NCI-H446 treated with DMSO at 0.1 percent for 48 hours (cell line): ENCODE measurements at places on chromosomes 1 and 21.
A peak's percentile ranks its signal among the peaks of the same experiment; 100 is the strongest.

DNA sequence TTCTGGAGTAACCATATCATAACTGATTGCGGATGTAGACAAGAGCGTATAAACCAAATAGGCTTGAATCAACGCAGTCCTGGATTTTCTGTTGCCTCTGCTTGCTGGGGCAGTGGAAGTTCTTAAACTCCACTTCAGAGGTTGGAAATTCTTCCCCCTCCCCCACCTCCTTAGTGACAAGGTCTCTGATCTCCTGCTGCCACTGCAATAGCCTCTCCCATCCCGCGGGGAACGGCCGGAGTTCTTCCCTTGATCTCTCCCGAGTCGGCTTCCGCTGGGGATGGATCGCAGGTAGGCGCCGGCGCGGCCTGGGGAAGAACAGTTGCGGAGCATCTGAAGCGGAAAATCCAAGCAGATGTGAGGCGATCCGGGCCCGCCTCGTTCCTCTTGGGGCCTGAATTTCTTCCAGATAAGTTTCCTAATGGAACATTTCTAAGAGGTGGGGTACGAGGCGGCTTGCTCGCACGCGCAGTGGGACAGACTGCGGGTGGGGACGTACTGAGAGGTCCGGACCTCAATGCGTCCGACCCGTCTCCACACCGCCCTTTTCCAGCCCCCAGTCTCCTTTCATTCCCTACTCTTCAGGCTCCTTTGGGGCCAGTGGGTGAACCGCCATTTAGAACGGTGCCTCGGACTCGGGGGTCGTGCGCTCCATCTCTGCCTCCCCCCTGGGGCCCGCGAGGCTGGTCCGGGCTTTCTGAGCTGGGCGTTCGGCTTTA, 3.1 kb upstream of the SIM2 start:
- no peak for DNase-seq

- DNase-seq = no peak
Observed at GRCh38 chr1:226717256-226717909, 21.7 kb downstream of the ITPKB start.

- DNase-seq = peak; percentile 37
Observed at GRCh38 chr1:37177230-37177864, 143.0 kb upstream of the GRIK3 start.

DNA sequence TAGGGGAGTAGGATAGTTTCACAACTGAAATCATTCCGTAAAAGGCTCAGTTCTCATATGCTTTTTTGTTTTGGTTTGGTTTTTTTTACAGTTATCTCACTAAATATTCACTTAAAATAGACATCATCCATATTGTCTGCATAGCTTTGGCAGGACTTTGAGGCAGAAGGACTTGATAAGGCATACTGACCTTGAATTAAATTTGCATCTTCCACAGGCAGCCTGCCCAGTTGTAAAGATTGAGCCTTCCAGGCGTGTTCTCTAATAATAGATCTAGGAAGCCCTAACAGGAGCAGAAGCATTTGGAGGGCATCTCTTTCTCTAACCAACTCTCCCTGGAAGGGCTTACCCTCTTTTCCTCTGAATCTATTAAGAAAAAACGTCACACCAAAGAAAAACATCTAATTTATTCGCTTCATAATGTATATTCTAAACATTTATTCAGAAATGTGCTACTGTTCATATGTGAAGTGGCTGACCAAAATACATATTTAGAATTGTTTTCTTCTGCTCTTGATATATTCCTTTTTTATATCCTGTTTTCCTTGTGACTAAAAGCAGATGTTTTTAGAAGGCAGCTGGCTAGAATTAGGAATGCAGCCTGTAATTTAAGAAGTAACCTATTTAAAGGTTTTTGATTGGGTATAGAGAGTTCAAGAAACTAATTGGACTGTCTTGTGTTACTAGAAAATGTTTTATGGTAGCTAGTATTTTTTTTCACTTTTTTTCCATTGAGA, 20.2 kb downstream of the DESI2 start:
- no peak for DNase-seq

DNA sequence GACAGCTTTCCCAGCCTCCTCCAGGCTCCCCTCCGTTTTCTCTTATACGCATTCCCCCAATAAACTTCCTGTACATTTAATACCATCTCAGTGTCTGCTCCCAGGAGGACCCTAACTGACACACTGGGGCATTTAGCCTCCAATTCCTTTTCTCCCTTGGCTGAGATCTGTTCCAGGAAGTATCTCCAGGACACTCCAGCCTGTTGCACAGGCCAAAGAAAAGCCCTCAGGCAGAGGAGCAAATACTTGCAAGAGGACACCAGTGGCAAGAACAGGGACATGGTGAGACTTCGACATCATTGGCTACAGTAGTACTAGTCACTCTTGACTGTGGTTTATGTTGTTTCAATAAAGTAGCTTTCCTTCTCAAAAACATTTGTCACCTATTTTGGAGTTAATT, 4.7 kb upstream of the SYNJ1 start:
- no peak for DNase-seq

DNA sequence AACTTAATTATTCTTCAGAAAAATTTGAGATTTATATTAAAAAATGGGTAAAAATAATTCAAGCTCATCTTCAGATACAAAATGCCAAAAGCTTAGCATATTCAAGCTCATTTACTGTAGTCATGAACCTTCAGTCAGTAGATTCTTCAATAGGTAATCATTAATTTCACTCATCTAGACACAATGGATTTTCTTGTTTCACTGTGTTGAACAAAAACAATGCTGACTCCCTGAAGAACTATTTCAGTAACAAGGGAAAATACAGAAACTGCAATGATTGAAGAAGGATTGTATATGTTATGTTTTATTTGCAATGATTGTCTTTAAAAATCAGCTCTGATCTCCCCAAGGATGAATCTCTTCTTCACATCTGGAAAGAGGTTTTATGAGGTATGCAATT, 9.2 kb upstream of the HOOK1 start:
- DNase-seq = no peak

GRCh38 chr1:165169028-165169427, 187.5 kb downstream of the LMX1A start:
- DNase-seq = no peak

DNA sequence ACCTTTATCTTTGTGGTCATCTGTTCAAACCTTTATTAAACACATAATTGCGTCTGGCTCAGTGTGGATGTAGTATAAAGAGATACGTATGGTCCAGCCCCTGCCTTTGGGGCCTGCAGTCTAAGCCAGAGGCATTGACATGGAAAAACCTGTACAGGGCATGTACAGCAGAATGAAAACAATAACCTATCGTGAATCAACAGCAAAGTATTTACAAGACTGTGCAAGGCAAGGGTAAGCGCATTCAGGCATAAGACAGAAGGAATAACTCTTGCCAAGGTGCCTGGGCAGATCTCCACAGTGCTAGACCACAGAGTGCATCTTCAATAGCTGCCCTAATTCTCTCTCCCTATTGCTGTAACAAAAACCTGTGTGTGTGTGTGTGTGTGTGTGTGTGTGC, 35.5 kb downstream of the KIRREL1 start:
- DNase-seq = no peak

- no peak for DNase-seq
Observed at GRCh38 chr1:230102046-230102445, 35.0 kb downstream of the GALNT2 start.

GRCh38 chr1:15749399-15750291, 7.3 kb downstream of the TMEM82 start:
- no peak for DNase-seq

- no peak for DNase-seq
Observed at GRCh38 chr1:32525053-32525452, 14.2 kb upstream of the ZBTB8A start.

DNA sequence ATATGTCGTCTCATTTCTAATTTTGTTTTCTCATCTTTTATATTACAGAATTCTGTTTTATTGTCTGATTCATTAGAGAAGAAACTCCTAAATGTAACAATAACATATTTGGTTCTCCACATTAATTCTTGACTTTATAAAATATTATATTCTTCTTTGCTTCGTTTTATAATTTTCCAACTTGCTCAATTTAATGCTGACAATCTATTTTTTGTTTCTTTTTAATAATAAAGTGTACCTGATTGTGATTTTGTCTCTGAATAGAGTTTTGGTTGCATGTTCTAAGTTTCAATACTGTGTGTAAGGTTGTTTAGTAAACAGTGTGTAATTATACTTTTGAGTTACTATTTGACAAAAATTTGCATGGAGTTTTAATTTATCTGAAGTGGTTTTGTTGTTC, 131.0 kb upstream of the C1orf105 start:
- DNase-seq = no peak

- DNase-seq = no peak
Observed at GRCh38 chr21:44428281-44428960, 26.9 kb upstream of the LRRC3 start.

- DNase-seq = peak; percentile 27
Observed at GRCh38 chr1:176745945-176746344, 283.0 kb downstream of the PAPPA2 start.

GRCh38 chr1:181091309-181092040, 3.0 kb downstream of the IER5 start:
- DNase-seq = no peak

- DNase-seq = no peak
Observed at GRCh38 chr1:202815120-202815519, 4.4 kb downstream of the PCAT6 start.

- no peak for DNase-seq
Observed at GRCh38 chr1:204033306-204033705, 39.6 kb upstream of the SOX13 start.
